ENCODE measurements at places on chromosomes 5 and 9.

DNA sequence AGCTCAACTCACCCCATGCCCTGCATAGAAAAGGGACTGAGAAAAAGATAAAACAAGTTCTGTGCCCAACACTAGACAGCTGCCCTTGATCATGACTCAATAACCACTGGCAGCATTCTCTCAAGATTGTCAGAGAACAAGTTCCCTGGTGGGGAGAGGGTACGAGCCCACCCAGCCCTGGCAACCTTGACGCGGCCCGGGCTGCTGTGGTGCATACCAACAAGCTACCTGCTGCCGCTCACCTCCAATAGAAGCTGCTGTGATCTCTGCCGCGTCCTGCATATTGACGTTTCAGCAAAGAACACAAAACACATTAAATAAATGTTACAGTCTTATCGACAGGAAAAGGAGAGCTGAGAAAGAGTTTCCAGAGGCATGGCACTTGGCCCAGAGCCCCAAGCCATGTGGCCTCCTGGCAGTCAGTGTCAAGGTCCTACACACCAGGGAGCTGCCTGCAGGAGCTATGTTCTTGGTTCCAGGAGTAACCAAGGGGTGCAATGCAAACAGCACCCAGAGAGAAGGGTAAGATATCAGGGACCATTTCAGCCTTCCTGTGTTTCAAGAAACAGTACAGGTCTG is 28.3 kb downstream of the WHRN start:
- DNase-seq = no peak

GRCh38 chr9:91221332-91221731 is 140.4 kb downstream of the AUH start:
- no peak for DNase-seq

DNA sequence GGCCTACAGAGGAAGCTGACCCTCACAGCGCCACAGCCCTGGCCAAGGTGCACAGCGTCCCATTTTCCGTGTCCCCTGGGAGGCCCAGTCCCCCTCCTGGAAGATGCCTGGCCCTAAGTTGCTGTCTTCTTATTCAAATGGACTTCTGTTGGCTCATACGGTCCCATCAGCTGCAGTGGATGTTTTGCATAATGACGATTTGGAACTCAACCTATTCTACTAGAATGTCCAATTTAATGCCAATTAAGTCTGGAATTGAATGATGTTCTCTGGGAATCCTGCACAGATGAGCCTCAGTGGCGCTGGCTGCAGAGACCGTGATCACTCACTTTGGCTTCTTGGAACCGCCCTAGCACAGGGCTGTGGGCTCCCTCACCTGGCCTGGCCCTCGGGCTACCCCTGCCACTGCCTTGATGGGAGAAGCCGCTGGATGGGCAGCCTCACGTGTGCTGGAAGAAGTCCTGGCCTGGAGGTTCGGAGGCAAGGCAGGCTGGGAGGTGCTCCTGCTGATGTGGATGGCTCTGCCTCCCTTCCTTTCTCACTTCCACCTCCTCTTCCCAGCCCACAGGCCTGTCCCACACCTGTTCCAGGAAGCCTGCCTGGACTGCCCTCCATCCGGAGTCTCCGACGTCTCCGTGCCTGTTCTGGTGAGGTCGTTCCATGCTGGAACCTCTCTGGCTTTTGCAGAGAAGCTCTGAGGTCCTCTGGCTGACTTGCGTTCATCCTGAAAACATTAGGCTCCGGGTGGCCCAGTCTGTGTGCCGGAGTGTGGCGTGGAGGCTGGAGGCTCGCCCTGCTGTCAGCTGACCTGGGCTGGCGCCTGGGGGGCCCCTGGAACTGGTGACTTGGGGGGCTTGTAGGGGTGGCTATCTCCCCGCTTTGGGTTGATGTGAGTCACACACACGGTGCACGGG is 147.1 kb downstream of the RXRA start:
- no peak for DNase-seq

- DNase-seq = no peak
Observed at GRCh38 chr9:74556685-74557084, 59.5 kb downstream of the RORB start.

GRCh38 chr9:34633851-34634550 is 3.6 kb downstream of the SIGMAR1 start:
- DNase-seq = no peak

- no peak for DNase-seq
Observed at GRCh38 chr5:149740866-149741459, 10.9 kb downstream of the PPARGC1B start.

DNA sequence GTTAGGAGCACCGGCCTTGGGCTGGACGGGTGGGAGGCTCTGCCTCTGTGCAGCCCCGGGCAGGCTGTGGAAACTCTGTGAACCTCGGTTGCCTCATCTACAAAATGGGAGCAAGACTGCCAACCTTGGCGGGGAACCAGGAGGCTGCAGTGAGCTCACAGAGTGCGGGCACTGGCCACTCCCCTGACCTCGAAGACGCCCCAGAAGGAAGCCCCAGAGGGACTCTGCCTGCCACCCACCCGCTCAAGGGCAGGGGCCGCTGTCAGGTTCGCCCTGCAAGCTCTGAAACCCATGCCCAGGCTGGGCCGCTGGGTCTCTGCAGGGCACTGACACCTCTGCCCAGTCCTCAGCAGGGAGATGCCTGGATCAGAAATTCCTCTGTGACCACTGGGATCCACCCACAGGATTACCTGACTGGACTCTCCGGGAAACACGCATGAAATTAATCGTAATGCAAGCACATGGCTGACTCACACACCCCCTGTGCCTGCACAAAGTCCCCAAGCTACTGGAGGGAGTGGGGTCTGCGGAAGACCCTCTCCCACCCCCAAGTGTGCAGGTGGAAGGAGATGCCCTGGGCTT is 7.4 kb downstream of the CCDC187 start:
- DNase-seq = no peak

GRCh38 chr5:133828722-133829121 is 139.7 kb downstream of the C5orf15 start:
- DNase-seq = no peak
